ENCODE measurements at places on chromosomes 3 and 15.

DNA sequence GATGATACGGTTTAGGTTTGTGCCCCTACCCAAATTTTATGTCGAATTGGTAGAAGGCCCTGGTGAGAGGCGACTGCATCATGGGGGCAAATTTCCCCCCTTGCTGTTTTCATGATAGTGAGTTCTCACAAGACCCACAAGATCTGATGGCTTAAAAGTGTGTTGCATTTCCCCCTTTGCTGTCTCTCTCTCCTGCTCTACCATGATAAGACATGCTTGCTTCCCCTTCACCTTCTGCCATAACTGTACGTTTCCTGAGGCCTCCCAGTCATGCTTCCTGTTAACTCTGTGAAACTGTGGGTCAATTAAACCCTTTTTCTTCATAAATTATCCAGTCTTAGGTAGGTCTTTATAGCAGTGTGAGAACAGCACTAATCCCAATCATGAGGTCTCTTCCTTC, 381.2 kb downstream of the RSL24D1 start:
- DNase-seq: no peak

DNA sequence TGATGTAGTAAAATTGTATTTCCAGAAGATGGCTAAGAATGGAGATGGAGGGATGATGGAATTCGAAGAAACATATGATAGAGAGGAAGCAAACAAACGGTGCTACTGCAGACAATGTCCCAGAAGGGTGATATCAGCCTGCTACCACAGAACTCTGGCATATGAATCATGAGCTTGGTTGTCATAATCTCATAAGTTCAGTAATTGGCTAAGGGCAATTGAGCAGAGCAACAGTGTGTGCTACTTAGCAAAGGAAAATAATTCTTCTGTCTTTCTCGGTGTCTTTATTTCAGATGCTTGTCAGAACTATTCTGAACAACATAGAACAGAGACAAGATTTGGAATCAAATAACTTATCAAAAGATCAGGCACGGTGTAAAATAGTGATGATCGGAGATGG, 407.3 kb downstream of the GBE1 start:
- no peak for DNase-seq

DNA sequence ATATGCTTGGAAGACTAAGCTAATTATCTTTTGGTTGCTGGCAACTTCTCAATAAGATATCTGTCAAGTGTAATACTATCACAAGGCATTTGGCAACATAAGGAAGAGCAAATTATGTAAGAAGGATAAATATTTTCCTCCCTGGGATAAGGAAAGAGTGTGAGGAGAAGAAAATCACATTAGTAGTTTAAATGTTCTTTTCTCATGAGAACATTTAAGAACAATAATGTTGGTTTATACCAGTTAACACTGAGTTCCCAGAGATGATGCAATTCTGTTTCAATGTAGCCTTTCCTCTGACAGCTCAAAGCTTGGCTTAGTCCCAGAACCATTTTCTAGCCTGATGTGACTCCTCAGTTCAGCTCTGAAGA, 66.1 kb upstream of the NPHP3 start:
- no peak for DNase-seq

DNA sequence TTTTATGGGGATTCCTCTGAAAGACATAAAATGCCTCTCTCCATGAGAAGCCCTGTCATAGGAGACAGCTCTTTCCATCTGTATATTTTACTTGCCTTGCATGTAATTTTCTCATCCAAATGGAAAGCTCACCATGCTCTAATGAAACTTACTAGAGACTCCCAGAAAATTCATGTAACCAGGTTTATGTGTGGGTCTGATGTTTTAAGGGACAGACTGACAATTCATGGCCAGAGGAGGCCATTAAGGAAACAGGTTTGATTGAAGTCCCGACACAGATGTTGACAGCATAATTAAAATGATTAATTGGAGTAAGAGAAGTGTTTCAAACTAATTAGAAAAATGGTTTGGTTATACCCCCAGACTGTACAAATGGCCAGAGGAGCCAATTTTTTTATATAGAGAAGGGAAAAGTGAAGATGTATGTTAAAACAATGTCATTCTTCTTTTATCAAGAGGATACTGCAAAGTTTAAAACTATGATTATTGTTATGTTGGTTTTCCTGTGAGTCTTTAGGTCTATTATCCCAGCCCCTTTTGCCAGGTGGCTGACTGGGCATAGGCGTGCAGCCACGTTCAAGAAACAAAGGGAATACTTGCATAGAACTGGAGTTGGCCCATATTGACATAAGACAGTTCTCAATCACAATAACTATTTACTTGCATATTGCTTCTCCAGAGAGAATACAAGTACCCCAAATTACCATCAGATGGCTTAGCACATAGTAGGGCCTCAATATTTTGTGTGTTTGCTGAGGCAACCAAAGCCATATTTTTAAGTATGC, 64.8 kb downstream of the RBMS3 start:
- DNase-seq: no peak

DNA sequence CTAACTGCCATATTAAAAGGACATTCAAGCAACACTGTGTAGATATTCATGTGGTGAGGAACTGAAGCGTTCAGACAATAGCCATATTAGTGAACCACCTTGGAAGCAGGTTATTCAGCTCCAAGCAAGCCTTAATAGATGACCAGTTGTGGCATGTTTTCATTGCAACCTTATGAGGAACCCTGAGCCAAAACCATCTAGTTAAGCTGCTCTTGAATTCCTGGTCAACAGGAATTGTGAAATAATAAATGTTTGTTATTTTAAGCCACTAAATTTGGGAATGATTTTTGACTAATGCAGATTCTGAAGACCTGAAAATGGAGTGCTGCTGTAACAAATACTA, 73.0 kb downstream of the SPRED1 start:
- no peak for DNase-seq
